ENCODE measurements at places on chromosomes 2 and 18.

DNA sequence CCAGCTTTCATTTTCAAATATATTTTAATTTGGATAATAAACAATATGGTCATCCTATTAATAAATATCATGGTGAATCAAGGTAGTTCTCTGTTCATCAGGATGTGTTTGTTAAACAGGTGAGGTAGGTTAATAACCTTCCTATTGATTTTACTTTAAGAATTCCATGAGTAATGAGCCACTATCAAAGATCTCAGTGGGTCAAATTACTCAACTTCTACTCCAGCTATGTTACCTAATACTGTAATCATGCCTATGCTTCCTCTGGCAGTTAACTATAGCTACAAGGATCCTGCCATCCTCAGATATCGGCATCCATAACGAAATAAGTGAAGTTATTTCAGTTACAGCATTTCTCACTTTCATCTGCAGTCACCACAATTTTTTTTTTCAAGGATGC, 289.6 kb upstream of the SLC8A1 start:
- DNase-seq, result no peak

- DNase-seq, result no peak
These were observed 6.7 kb upstream of the QPCT start for GRCh38 chr2:37337620-37338280.

DNA sequence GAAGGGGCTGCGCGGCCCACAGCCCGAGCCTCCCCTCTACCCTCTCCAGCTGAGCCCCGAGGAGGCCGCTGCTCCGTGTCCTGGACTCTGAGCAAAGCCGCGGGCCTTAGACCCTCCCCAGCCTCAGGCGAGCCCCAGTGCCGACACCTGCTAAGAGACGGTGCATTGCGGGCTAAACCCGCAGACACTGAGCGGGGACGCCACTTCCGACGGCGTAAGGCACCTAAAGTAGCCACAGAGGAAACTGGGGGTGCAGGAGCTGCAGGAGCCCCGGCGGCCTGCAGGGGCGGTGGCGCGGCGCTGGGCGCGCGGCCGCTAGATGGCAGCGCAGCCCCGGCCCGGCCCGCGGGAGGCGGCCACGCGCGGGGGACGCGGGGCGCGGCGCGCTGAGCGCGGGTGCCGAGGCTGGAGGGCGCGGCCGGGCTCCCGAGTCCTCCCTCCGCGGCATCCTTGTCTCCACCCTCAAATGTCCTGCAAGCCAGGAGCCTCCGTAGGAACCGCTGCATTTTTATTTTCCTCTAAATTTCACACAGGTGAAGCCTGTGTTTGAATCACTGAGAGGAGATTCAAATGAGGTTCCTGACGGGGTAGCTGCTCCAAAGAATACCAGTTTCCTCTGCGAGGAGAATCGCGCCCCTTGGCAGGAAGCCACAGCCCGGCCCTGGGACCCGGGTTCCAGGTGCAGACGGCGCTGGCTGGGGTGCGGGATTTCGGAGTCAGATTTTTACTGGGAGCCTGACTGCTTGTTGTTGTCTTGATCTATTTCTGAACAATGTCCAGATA, 650.5 kb downstream of the GALR1 start:
- DNase-seq, result peak; percentile 18

DNA sequence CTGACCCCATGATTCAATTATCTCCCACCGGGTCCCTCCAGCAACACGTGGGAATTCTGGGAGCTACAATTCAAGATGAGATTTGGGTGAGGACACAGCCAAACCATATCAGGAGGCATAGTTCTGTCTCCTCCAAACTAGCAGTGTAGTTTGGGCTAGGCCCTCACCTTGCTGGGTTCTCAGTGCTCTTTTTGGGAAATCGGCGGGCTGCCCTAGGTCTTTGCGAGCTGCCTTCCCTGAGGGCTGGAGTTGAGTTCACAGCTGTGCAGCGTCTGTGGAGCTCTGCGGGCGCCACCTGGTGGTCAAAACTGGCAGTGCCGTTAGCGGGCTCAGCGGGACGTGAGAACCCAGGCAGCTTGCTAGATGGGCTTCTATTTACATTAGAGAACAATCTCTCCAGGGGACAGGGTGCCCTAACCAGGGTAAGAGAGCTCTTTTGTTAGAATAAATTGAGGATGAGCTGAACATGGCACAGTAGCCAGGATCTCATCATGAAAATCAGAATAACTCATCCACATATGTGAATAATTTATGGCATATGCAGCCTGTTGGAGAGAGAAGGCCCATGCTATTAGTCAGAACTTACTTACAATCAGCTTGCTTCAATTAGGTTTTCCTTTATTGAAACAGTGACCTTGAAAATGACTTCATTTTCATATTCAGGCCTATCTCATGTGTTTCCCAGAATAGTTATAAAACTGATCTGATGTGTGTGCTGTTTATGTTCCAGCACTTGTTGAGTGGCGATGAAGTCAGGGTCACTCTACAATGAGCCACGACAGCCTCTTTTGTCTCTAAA, 27.4 kb upstream of the YES1 start:
- DNase-seq, result peak; percentile 76

DNA sequence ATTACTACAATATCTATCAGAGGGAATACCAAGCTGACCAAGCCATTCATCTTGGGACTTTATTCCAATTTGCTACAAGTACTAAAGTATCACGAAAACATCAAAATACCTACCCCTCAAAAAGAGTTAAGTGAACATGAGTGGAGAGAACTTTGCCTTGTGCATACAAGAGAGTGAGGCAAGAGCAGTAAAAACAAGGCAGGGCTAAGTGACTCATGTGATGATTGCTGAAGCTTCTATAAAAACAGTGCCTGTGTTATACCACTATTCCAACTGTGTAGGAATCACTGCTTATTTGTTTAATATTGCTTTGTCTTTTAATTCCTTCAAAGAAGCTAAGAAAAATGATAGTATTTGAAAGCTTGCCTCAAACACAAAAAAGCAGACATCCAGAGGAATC, 61.2 kb downstream of the FARSB start:
- no peak for DNase-seq

DNA sequence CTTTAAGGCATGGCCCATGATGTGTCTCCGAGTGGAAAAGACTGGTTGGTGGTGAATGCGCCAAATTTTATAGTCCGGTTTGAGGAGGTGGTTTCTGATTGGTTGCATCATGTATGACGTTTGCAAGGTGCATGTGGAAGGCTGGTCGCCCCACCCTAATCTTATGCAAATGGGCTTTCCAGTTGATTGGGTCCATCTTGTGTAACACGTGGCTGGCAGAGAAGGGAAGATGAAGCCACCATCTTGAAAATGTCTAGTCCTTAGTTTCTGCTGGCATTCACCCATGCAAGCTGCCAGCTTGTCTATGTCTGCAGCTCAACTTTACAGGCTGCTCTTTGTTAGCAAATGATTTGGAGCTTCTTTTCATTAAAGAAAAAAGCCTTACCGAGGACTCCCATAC, 132.2 kb downstream of the PIK3C3 start:
- no peak for DNase-seq

DNA sequence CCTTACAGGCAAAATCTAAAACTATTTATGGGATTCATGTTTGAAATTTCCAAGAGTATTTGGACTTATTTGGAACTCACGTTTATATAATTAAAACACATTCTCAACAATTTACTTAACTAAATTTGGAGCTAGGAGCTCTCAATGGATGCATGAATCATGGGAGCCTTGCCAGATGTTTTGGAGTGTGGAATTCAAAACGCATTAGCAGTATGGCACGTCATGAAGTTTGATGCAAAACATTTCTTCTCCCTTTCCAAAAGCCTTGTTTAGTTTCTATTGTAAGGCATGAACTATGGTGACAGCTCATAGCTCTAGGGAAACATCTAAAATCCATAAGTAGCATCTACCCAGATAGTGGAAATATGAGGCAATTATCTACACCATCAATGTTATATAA, 701.6 kb downstream of the SATB2 start:
- no peak for DNase-seq

- no peak for DNase-seq
These were observed 78.8 kb downstream of the HNRNPLL start for GRCh38 chr2:38523728-38524437.

DNA sequence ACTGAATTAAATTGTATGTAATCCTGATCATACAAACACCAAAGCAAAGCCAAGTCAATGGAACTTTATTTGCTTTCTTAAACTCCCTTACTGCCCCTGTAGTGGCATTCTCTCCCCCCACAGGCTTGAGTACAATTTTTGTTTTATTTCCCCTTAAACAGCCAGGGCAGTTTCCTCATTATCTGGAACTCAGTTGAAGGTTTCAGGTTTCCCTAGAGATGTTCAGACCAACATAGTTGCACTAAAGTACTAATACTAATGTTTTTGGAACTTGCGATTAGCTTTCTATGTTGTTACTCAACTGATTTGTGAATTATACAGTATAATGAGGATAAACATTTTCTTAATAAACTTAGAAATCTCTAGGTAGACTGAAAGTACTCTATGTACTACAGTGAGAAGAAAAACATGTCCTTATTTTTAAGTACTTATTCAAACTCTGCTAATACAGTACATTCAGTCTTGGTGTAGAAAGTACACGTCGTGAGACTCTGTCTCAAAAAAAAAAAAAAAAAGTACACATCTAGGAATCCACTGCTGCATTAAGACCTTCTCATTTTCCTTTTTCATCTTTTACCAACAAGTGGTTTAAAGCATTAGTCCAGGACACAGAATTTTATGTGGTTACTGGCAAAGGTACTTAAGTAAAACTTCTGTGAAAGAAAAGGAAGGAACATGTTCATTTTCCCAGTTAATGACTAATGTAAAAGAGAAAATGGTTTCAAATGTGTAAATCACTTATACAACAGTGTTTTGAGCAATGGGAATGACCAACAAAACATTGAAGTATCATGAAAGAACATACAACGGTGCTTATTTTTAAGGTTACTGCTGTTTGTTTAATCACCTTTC, 209.5 kb upstream of the SMAD7 start:
- no peak for DNase-seq

GRCh38 chr18:77102259-77103040, 30.1 kb downstream of the MBP start:
- DNase-seq, result no peak

GRCh38 chr2:98505971-98506664, 61.5 kb downstream of the INPP4A start:
- DNase-seq, result no peak

- no peak for DNase-seq
These were observed 127.5 kb upstream of the TNP1 start for GRCh38 chr2:216987252-216987821.

- no peak for DNase-seq
These were observed 289.5 kb downstream of the PDE11A start for GRCh38 chr2:177783091-177783490.

DNA sequence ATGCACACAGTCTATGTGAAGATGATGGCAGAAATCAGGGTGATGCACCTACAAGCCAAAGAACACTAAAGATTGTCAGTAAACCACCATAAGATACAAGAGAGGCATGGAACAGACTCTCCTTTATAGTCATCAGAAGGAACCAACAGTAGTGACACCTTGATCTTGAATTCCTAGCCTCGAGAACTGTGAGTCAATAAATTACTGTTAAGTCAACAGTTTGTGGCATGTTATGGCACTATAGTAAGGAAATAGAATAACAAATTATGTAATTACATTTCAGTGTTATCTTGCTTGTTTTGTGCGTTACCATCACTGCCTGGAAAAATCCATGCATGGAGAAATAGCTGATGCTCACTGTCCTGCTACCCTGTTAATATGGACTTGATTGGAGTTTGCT, 110.2 kb upstream of the LRP1B start:
- DNase-seq, result no peak

GRCh38 chr2:237390235-237390634, 23.7 kb downstream of the COL6A3 start:
- no peak for DNase-seq

GRCh38 chr18:66344227-66344626, 259.7 kb downstream of the CDH19 start:
- no peak for DNase-seq

GRCh38 chr2:50791271-50791670, 240.7 kb downstream of the NRXN1 start:
- DNase-seq, result no peak

DNA sequence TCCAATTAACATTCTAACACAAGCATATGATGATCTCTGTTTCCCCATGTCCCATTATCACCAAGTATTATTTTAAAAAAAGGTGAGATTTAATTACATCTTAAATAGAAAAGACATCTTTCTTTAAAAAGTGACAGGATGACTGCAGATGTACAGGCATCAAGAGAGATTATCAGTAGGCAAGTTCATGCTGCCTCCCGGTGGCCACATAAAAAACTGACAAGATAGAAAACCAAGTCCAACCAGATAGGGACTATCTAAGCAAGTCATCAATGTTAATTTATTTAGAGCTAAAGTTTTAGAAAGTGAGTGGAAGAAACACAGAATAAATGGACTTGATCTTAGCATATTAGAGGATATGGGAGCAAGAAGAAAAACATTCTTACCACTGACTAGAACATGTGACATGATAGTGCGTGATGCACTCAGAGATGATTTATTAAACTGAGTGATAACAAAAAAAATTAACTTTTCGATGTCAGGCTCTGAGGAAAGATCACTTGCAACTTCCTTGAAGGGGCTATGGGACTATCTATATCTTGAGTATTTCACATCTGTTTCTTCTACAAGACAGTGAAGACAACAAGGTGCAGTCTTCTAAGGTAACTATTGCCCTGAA, 5.4 kb upstream of the TDRD15 start:
- no peak for DNase-seq

DNA sequence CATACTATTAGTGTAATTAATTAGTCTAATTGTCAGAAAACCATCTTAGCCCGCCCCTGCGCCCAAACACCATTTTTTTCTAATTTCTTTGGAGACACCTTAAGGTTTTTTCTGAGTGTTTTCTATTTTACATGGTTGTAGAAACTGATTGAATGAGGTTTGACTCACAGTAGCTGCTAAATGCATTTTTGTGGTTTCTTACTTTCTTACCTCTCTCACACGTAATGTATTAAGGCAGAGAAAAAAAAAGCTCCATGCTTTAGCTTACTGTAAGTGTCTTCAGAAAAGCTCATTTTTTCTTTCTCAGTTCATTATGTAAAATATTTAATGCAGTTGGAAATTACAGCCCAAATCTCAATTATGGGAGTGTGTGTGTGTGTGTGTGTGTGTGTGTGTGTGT, 548.5 kb upstream of the LRRTM4 start:
- DNase-seq, result no peak

Measured in stimulated activated CD4-positive, alpha-beta T cell treated with anti-CD3 and anti-CD28 coated beads, Interleukin-2, amount 100 ng/mL, for 4 hours (primary cell).